Stimulated activated CD8-positive, alpha-beta memory T cell treated with anti-CD3 and anti-CD28 coated beads, Interleukin-4, amount 100 ng/mL, for 1 hour (primary cell): ENCODE measurements at places on chromosomes 12 and 14.

DNA sequence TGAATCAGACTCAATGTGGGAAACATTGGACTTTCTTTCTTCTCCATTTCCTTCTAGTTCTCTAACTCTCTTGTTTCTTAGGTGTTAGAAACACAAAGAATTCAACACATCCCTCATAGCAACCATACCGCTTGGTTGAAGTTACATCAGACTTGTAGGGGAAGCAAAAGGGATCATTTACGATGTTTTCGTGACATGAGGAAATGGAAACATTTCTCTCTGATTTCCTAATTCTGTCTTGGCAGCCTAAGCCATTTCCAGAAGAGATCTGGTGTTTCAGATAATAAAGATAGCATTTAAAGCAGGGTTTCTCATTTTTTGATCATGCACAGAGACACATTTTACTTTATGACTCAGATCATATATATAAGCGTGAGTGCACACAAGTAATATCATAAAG is 202.0 kb downstream of the TMEM132C start:
- DNase-seq = no peak

DNA sequence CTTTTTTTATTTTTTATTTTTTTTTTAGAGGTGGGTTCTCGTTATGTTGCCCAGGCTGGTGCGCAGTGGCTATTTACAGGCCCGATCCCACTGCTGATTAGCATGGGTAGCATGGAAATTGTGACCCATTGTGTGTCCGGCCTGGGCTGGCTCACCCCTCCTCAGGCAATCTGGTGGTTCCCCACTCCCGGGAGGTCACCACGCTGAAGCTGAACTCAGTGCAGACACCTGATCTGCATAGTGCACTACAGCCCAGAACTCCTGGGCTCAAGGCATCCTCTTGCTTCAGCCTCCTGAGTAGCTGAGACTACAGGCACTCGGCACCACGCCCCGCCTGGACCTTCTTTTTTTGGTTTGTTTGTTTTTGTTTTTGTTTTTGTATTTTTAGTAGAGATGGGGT is 5.5 kb upstream of the CD4 start:
- no peak for DNase-seq

- DNase-seq = no peak
Observed at GRCh38 chr14:86334355-86334754, 804.4 kb downstream of the FLRT2 start.

DNA sequence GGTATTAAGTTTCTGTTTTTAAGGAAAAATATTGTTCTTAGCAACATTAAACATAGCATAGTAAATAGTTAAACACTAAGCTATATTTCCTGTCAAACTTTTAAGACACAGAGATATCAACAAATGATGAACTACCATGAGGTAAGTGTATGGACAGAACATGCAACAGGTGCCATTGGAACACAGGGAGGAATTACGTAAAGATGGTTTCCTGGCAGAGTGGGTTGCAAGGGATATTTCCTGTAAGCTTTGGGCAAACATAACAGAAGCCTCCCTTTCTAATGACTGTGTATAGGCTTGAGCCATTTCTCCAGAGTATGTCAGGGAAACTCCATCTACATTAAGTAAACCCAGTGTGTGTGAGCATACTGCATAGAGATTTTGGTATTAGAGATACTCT is 31.7 kb upstream of the HELB start:
- no peak for DNase-seq

- DNase-seq = no peak
Observed at GRCh38 chr14:56000846-56001245, 117.4 kb upstream of the PELI2 start.

DNA sequence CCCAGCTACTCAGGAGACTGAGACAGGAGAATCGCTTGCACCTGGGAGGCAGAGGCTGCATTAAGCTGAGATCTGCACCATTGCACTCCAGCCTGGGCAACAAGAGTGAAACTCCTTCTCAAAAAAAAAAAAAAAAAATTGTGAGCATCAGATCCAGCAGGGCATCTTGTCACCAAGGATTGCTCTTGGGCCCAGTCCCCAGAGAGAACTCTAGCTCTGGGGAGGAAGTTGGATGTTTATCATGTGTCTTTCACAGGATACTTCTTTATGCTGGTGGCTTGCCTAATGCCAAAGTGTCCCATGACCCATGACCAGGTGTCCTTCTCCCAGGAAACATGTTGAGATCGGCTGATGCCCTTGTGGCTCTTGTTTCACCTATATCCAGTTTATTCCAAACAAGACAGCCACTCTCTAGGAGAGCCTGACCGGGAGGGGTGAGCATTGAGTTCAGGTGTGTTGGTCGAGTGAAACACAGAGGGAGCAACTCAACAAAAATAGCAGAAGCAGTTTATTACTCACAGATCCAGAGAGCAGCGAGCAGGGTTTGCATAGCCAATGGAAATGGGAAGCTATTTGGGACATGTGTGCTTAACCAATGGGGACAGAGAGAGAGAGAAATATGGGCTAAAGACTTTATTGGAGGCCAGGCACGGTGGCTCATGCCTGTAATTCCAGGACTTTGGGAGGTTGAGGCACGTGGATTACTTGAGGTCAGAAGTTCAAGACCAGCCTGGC is 6.6 kb upstream of the TCHP start:
- no peak for DNase-seq

DNA sequence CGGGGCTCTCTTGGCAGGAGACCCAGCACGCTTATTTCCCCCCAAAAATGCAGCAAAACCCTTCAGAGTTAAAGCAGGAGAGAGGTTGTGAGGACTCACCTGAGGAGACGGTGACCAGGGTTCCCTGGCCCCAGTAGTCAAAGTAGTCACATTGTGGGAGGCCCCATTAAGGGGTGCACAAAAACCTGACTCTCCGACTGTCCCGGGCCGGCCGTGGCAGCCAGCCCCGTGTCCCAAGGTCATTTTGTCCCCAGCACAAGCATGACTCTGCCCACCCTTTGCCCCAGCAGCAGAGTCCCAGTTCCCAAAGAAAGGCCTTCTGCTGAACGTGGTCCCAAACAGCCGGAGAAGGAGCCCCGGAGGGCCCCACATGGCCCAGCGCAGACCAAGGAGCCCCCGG is 337.7 kb downstream of the TMEM121 start:
- no peak for DNase-seq
